HCEC 1CT (cell line): ENCODE measurements at places on chromosomes 1 and 21.

GRCh38 chr1:197435224-197435623 is 167.2 kb downstream of the CRB1 start:
- DNase-seq, result no peak

GRCh38 chr1:48006264-48006663 is 9.1 kb upstream of the TRABD2B start:
- DNase-seq, result no peak

DNA sequence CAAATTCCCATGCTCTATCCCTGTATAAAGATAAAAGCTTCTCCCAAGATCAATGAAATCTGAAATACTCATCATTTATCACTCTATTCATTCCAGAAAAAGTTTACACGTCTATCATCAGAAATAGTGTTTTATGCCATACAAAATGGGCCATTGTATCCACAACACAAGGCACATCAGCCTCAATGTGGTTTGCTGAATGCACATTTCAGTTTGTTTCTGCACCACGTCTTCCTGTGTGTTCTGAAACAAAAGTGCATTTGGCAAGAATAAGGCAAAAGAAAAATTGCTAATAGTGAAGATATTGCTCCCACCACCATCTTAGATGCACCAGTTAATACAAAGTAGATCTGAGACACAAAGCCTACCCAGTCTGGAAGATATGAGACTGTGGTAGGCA is 89.6 kb upstream of the ETS2 start:
- DNase-seq, result no peak

- DNase-seq, result no peak
Observed at GRCh38 chr1:214264196-214264595, 16.8 kb upstream of the SMYD2 start.

- no peak for DNase-seq
Observed at GRCh38 chr1:226639631-226640061, 91.1 kb downstream of the STUM start.

DNA sequence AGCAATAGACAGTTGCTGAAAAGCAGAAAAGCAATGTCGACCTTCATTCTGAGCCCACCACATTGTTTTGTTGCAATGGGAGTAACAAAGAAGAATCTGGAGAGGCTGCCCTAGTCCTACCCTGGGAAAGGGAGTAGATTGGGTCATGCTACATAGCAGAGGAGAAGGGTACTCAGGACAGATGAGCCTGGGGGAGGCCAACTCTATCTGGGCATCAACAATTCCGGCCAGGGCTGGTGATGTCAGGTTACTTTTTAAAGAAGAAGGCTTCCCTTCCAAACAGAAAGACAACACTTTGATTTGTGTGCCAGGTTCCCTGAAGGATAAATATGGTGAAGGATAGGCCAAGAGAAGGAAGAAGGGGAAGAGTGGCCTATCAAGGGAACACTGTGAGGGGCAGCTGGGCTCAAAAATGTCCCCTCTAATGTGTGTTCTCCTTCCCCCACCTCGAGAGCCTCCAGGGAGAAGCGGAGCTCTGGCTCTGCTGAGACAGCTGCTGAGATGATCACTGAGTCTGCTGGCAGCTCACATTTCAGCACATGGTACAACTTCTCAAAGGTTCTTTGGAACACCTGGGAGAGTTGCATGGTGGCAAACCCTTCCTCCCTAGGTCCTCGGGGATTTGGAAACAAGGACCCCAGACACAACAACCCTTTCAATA is 3.2 kb upstream of the ADIPOR1 start:
- DNase-seq, result no peak

DNA sequence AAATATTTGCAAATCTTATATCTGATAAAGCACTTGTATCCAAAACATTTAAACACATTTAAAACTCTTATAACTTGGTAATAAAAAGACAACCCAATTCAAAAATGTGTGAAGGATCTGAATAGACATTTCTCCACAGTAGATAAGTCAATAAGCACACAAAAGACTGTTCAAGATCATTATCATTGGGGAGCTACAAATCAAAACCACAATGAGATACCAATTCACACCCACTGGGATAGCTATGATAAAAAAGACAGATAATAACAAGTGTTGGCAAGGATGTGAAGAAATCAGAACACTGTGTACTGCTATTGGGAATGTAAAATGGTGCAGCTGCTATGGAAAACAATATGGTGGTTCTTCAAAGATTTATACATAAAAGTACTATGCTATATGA is 5.1 kb upstream of the LIN9 start:
- DNase-seq, result no peak

DNA sequence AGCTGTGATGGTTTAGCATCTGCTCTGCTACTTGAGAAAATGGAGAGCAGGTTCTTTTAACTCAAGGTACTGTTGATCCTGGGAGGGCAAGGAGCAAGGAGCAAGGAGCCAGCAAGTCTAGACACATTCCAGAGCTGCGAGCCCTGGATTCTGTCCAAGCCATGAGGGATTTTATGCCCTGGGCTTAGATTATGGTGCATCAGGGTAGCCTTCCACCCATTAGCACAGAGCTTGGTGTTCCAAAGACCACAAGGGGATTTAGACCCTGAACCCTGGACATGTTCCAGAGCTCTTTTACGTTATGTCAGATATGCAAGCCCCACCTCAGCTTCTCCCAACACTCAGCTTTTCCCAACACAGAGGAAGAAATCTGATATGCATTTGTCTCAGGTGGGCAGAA is 2.0 kb upstream of the OR14I1 start:
- DNase-seq, result no peak

DNA sequence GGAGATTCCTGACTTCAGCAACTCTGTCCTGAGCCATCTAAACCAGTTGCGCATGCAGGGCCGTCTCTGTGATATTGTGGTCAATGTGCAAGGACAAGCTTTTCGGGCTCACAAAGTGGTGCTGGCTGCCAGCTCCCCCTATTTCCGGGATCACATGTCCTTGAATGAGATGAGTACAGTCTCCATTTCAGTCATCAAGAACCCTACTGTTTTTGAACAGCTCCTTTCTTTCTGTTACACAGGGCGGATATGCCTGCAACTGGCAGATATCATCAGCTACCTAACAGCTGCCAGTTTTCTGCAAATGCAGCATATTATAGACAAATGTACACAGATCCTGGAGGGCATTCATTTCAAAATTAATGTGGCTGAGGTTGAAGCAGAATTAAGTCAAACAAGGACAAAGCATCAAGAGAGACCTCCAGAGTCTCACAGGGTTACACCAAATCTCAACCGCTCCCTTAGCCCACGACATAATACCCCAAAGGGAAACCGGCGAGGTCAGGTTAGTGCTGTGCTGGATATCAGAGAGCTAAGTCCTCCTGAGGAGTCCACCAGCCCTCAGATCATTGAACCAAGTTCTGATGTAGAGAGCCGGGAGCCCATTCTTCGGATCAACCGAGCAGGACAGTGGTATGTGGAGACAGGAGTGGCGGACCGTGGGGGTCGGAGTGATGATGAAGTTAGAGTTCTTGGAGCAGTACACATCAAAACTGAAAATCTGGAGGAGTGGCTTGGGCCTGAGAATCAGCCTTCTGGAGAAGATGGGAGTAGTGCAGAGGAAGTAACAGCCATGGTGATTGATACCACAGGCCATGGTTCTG is 2.3 kb downstream of the ZBTB37 start:
- no peak for DNase-seq

DNA sequence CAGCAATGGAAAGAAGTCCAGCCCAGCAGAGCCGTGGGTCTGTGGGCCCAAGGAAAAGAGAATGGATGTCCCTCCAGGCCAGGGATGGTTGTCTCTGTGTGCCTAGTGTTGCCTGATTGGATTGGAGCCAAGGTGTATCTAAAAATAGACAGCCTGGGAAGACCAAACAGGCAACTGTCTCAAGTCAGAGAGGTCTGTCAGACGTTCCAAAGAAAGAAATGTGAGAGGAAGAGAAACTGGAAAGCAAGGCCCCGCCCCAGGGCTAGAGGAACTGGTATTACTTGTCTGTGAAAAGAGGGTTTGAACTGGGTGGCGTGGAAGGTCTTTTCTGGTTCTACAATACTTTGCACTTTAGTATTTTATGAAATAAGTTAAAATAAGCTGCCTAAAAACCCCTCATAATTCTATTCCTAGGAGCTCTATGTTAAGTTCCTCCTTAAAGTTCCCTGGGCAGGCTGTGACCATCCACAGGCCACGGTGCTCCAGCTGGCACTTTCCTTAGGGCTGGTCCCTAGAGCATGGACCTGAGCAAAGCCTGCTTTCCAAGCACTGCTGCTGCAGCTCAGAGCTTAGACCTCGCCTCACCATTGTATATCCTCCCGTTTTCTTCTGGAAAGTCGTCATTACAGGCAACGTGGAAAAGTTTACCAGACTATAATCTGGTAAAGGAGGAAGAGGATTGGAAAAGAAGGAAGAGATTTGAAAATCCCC is 151.6 kb downstream of the DISC1 start:
- peak; percentile 1 for DNase-seq

GRCh38 chr1:211348547-211348946 is 21.9 kb downstream of the TRAF5 start:
- no peak for DNase-seq

- DNase-seq, result no peak
Observed at GRCh38 chr1:192493584-192493983, 82.0 kb upstream of the RGS1 start.

GRCh38 chr21:26366781-26367180 is 196.2 kb upstream of the APP start:
- DNase-seq, result peak; percentile 29

DNA sequence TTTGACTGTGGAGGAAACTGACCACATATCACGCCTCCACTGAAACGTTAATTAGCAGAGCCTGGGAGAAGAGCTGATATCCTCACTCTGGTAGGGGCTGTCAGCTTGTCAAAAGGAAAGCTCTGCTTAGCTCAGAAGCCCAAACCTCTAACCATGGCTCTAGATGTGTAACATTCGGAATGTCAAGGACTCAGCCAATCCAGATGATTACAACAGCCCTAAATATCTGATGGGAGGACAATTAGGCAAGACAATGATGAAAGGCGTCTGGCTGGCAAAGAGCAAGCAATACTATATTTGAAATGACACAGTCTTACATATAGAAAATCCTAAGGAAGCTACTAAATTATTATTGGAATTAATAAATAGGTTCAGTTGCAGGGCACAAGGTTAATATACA is 45.7 kb upstream of the COX20 start:
- no peak for DNase-seq

DNA sequence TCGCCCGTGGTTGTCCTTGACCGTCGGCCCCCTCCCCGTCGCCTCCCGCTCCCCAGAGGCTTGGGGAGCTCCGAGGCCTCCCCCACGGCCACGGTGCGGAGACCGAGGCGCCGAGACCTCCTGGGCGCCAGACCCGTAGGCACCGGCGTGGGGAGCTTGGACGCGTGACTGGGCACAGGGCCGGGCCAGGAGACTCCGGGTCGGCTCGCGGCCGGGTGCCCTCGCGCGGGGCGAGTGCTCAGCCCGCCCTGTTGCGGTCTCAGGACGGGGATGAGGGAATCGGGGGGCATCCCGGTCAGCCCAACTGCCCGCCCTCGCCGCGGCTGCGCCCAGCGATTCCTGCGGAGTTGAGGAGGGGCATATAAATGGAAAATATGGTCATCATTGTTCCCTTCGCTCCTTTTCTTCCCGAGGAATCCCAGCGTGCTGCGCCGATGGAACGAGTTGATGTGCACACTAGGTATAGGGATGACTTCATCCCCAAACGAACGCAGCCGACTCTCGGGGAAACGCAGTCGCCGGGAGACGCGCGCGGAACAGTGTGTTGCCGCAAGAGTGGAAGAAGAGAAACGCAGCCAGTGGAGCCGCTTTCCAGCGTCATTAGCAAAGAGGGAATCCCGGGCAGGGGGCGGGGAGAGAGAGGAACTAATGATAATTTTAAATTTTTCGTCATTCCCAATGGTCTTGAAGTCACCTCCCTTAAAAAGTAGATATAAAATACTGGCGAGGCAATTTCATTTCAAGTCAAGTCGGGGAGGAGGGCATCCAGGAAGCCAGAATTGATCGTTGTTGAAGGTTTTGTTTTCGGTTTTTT is 747 bp upstream of the ENAH start:
- DNase-seq, result peak; percentile 77

- DNase-seq, result no peak
Observed at GRCh38 chr1:69409731-69410456, 157.8 kb upstream of the LRRC7 start.

DNA sequence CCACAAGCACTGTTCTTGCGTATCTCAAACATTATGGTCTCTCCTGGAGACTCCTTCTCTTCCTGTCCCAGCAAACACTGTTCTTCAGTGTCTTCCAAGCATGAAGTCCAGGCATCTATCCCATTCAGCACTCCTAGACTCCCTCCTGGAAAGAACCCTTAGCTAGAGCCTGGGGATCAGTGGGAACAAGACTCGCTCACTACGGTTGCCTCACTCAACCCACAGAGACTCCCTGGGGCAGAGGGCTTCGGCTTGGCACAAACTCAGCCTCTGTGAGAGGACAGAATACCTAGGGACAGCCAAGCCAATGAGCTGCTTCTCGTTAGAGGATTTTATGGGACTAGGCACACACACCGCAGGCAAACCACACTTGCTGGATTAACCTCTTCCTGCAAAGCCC is 86.5 kb upstream of the IPO9 start:
- no peak for DNase-seq

DNA sequence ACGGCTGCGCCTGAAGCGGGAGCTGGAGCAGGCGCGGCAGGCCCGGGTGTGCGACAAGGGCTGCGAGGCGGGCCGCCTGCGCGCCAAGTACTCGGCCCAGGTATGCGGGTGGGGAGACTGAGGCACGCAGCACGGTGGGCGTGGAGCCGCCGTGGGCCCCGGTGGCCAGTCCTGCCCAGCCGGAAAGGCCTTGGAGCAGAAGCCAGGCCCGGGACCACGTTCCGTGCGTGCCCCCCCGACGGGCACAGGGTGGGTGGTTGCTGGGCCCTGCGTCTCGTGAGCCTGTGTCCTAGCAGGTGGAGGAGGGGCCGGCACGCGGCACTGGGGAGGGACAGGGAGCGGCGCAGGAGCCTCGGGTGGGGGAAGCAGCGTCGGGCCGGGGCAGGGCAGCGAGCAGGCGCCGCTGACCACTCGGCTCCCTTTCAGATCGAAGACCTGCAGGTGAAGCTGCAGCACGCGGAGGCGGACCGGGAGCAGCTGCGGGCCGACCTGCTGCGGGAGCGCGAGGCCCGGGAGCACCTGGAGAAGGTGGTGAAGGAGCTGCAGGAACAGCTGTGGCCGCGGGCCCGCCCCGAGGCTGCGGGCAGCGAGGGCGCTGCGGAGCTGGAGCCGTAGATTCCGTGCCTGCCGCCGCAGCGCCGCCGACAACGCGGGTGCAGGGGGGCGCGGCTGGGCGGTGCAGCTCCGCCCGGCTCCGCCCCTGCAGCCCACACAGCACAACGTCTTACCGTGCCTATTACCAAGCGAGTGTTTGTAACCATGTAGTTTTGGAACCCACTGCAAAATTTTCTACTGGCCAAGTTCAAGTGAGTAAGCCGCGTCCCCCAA is 78.2 kb downstream of the SKI start:
- DNase-seq, result no peak
